H7 (cell line): ENCODE measurements at places on chromosomes 12 and 14.

DNA sequence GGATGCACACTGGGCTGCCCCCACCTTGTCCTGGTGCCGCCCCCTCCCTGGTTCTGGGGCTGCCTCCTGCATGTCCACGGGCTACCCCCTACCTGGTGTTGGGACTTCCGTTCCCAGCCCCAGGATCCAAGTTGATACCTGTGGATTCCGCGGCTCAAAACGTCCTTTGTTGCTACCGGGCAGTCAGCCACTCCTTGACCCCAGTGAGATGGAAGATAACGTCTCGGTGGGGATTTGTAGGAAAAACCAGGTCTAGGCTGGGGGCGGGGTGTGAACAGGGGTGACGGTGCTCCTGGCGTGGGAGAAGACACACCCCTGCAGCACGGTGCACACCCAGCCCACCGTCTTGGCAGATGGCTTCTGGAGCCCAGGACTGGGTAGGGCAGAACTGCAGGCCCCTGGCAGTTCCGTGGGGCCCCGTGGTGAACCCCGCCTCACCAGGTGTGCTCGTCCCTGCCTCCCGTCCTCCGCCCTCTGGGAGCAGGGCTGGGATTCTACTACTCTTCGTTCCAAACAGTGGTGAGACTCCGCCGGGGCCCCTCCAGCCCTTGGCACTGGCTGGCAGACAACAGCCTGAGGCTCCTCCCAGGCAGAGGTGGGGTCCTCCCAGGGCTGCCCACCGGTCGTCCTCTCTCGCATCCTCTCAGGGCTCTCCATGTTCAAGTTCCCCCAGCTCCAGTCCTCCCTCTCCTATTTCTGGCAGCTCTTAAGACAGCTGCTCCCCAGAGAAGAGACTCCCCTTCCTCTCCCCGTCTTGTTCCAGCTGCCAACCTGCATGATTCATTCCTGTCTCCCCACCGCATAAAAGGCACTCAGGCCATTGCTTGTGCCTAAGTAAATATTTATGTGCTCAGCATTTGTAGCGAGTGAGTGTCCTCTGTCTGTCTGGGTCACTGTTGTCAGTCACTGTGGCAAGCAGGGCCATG is 75.5 kb downstream of the FBXL14 start:
- DNase-seq, result peak; percentile 30

- no peak for DNase-seq
Observed at GRCh38 chr12:1851151-1851701, 30.9 kb downstream of the LRTM2 start.

DNA sequence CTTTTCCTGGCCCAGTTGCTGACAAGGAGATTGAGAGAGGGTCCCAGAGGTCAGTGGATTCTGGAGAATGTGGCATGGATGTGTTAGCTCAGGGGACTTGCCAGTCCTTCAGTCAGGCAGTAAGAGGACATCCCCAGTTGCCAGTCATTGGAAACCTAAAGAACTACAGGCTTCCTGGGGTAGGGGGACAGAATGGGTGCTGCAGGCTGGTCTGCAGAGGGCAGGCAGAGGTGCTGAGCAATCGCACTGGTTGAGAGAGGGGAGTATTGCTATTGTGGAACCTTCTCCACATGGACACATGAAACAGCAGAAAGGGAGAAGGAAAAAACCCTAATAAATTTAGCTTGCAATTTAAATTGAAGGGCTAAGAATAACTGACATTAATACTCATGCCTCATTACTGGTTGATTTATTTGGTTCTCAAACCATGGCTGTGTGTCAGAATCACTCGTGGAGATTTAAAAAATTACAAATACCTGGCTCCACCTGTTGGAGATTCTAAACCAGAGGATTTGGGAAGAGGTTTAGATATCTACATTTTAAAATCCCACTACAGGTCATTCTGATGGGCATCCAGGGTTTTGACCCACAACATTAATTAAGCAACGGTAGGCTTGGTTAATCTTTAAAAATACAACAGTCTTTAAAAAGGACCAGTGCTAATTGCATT is 71.2 kb upstream of the SLC38A2 start:
- no peak for DNase-seq

- no peak for DNase-seq
Observed at GRCh38 chr12:45915405-45915804, 75.0 kb downstream of the SCAF11 start.

DNA sequence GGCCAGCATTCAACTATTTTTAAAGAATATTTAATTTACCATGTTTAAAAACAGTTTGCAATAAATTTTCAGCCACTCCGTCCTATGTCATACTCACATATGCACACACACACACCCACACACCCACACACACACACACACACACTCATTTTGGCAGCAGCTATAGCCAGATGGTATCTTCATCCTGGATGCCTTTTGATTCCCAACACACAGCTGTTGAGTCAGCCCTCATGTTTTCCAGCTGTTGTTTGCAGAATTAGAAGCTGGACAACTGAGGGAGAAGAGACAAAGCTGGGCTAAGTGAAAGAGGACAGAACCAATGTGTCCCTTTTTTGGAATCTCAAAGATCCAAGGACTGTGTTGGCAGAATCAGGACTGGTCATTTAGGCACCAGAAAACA is 80.0 kb upstream of the EGLN3 start:
- DNase-seq, result no peak

DNA sequence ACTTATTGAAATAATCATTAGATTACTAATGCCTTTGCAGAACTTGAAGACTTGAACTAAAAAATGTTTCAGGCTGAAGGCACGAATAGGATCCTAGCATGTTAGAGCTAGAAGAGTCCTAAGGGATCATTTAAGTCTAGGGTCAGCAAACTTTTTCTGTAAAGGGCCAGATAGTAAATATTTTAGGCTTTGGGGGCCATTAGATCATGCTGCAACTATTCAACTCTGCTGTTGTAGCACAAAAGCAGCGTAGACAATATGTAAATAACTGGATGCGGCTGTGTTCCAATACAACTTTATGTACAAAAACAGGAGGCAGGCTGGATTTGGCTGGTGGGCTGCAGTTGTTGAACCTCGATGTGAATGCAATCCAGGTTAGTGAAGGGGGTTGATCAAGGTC is 221.7 kb downstream of the ATP23 start:
- DNase-seq, result no peak

DNA sequence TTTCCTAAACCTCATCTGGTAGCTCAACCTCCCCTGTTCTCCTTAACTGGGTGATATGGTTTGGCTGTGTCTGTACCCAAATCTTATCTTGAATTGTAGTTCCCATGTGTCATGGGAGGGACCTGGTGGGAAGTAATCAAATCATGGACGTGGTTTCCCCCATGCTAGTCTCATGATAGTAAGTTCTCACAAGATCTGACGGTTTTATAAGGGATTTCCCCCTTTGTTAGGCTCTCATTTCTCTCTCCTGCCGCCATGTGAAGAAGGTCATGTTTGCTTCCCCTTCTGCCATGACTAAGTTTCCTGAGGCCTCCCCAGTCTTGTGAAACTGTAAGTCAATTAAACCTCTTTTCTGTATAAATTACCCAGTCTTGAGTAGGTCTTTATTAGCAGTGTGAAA is 19.5 kb downstream of the COX16 start:
- no peak for DNase-seq

GRCh38 chr12:33771889-33772288 is 250.4 kb upstream of the ALG10 start:
- no peak for DNase-seq

- DNase-seq, result no peak
Observed at GRCh38 chr12:68236421-68237059, 10.9 kb upstream of the IL26 start.

GRCh38 chr12:2959505-2960389 is 550 bp downstream of the TEAD4 start:
- peak; percentile 87 for DNase-seq

GRCh38 chr14:65371784-65372183 is 40.7 kb upstream of the FUT8 start:
- no peak for DNase-seq

GRCh38 chr12:52692254-52692653 is 11.1 kb downstream of the KRT77 start:
- DNase-seq, result peak; percentile 83

GRCh38 chr14:66758031-66758613 is 250.2 kb downstream of the GPHN start:
- DNase-seq, result peak; percentile 2

DNA sequence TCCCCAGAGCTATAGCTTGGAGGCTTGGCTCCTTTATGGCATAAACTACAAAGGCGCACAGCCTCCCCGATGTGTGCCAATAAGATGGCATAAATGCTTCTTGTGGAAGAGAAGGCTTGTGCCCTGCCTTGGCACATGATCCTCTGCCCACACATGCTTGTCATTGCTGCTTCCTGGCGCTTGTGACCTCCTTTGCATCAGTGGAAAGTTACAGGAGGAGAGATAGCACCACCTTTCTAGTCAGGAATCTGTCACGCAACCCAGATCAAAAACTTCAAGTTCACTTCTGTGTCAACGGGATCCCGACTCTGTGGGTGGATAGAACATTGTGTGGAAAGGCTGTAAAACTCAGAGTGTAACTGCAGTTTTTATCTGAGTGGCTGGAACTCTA is 183.8 kb upstream of the HIF1A start:
- DNase-seq, result no peak

- DNase-seq, result no peak
Observed at GRCh38 chr14:30884901-30885300, 10.5 kb downstream of the COCH start.

DNA sequence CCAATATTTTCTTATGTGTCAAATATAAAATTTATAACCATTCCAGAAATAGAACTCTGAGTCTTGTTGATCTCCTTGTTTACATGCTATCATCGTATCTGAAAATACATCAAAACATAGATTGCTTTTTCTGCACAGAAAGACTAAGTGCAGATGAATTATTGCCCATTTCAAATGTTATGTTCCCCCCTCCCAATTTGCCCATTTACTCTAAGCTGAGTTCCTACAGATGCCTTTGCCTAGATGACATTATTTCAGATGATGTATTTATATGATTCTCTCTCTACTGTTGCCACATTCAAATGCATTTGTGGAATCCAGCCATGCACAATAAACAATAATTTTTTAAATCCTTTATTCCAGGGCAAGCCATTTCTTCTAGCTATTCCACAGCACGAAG is 810.1 kb upstream of the MGAT4C start:
- DNase-seq, result no peak

- DNase-seq, result no peak
Observed at GRCh38 chr12:122966743-122967550, 684 bp upstream of the ABCB9 start.

DNA sequence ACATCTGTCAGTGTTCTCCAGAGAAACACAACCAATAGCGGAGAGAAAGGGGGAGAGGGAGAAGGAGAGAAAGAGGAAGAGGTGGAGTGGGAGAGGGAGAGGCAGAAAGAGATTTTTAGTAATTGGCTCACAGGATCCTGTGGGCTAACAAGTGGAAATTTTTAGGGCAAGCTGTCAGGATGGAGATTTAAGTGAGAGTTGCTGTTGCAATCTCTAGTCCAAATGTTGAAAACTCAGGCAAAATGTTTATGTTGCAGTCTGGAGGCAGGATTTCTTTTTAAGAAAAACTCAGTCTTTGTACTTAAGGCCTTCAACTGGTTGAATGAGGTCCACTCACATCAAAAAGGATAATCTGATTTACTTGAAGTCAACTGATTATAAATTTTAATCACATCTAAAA is 12.5 kb upstream of the GLIPR1L2 start:
- DNase-seq, result no peak

GRCh38 chr12:57604992-57605810 is 577 bp downstream of the DTX3 start:
- DNase-seq, result peak; percentile 72

GRCh38 chr12:53950789-53951576 is 3.7 kb upstream of the HOXC12 start:
- DNase-seq, result peak; percentile 65

DNA sequence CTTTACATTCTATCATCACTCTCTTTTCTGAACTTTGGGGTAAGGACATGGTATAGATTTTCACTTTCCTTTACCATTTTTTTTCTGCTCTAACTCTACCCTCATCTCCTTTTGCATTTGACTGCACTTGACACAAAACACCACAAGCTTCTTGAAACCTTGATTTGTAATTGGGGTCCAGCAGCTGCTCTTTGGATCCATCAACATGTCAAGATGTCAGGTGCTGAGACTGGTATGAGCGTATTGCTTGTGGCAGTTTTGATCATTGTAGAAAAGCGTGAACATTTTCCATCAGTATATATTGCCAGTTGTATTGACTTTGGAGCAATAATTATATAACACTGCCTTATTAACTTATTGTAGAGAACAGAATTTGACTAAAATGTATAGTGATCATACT is 838.6 kb downstream of the TRHDE start:
- no peak for DNase-seq

GRCh38 chr14:99936738-99937474 is 128.3 kb upstream of the EVL start:
- DNase-seq, result peak; percentile 76

DNA sequence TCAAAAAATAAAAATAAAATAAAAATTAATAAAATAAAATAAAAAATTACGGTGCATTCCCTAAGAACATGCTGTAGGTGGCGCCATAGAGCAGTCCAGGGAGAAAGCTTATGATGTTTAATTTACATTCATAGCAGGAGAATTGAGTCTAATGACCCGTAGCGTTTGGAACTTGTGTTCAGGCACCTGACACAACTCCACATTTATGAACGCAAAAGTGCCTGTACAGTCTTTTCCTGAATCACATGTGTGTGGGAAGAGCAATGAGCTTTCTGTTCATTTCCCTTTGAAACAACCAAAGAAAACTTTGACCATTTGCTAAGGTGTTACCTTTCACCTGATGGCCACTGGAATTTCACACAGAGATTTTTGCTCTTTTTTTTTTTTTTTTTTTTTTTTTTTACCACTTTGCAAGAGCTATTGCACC is 60.6 kb upstream of the KCNA1 start:
- DNase-seq, result peak; percentile 52

- DNase-seq, result peak; percentile 90
Observed at GRCh38 chr14:71138448-71139293, 231.4 kb downstream of the PCNX1 start.

DNA sequence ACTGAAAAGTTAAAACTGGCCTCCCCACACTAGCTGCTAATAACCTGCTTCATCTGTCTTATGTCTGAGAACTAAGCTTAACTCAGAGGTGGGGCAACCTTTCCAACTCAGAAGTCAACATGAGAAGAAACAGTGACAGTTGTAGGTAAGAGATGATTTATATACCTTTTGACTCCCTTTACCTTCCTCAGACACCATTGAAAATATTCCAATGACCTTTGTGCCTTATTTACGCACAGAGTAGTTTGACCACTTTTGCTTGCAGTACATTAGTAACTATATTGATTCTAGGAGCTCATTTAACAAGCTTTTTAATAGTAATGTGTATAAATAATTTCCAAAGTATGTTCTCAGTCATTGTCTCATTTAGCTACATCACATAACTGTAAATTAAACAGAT is 77.6 kb downstream of the ALX1 start:
- DNase-seq, result no peak

GRCh38 chr14:75499084-75499875 is 23.0 kb upstream of the BATF start:
- DNase-seq, result no peak

GRCh38 chr14:50667684-50667995 is 466 bp downstream of the SAV1 start:
- peak; percentile 73 for DNase-seq
